ENCODE measurements at places on chromosomes 3 and 15.

GRCh38 chr15:78673917-78674444 lies 33.0 kb upstream of the CHRNB4 start:
- DNase-seq = no peak

- DNase-seq = no peak
These were observed 162.7 kb downstream of the GMNC start for GRCh38 chr3:190699776-190700175.

- peak; percentile 28 for DNase-seq
These were observed 117.5 kb downstream of the EEFSEC start for GRCh38 chr3:128270559-128271492.

- DNase-seq = no peak
These were observed 139.8 kb downstream of the XXYLT1 start for GRCh38 chr3:195131176-195131575.

DNA sequence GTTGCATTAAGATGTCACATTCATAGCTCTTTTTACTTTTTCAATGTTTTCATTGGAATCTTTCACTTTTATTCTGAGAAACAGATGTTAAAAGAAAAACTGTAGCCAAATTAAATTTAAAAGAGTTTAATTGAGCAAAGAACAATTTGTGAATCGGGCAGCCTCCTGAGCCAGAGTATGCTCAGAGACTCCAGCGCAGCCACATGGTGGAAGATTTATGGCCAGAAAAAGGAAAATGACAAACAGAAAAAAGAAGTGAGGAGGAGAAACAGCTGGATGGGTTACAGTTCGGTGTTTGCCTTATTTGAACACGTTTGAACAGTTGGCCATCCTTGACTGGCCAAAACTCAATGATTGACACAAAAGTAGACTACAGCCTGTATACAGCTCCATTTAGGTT lies 33.8 kb upstream of the RAB11A start:
- no peak for DNase-seq

GRCh38 chr3:58068122-58068809 lies 60.0 kb downstream of the FLNB start:
- DNase-seq = no peak

- DNase-seq = no peak
These were observed 188.8 kb downstream of the TAFA4 start for GRCh38 chr3:68743521-68743920.

DNA sequence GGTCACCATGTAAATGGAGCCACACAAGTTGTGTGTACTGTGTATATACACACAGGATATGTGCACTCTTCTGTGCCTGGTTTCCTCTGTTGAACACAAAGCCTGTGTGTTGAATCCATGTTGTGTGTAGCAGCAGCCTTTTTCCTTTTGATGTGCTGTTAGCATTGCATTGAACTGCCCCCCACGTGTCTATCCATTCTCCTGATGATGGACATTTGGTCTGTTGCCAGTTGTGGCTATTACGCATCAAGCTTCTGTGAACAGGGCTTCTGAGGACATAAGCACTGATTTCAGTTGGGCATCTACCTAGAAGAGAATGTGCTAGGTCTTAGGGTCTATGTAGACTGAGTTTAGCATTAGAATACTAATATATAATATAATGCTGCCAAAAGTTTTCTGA lies 77.4 kb downstream of the LSM3 start:
- DNase-seq = no peak

- DNase-seq = no peak
These were observed 28.3 kb downstream of the RETNLB start for GRCh38 chr3:108728934-108729333.

GRCh38 chr3:115151921-115152320 lies 4.8 kb upstream of the ZBTB20 start:
- DNase-seq = no peak

GRCh38 chr3:115478359-115478758 lies 145.0 kb upstream of the GAP43 start:
- DNase-seq = no peak

- no peak for DNase-seq
These were observed 102.8 kb downstream of the ARRDC4 start for GRCh38 chr15:98063315-98063714.

- no peak for DNase-seq
These were observed 62.8 kb downstream of the SLCO2A1 start for GRCh38 chr3:133966954-133967353.

GRCh38 chr3:112688085-112688769 lies 47.3 kb upstream of the CCDC80 start:
- no peak for DNase-seq

- no peak for DNase-seq
These were observed 540 bp upstream of the RSRC1 start for GRCh38 chr3:158109295-158109803.

- no peak for DNase-seq
These were observed 71.5 kb downstream of the LDHAL6B start for GRCh38 chr15:59278120-59278519.

GRCh38 chr3:12246497-12247163 lies 42.2 kb upstream of the PPARG start:
- no peak for DNase-seq

GRCh38 chr15:98711810-98712209 lies 63.5 kb downstream of the IGF1R start:
- no peak for DNase-seq

- DNase-seq = no peak
These were observed 97.3 kb upstream of the THRB start for GRCh38 chr3:24591661-24592555.

- no peak for DNase-seq
These were observed 13.4 kb upstream of the CTDSPL2 start for GRCh38 chr15:44414001-44414400.

DNA sequence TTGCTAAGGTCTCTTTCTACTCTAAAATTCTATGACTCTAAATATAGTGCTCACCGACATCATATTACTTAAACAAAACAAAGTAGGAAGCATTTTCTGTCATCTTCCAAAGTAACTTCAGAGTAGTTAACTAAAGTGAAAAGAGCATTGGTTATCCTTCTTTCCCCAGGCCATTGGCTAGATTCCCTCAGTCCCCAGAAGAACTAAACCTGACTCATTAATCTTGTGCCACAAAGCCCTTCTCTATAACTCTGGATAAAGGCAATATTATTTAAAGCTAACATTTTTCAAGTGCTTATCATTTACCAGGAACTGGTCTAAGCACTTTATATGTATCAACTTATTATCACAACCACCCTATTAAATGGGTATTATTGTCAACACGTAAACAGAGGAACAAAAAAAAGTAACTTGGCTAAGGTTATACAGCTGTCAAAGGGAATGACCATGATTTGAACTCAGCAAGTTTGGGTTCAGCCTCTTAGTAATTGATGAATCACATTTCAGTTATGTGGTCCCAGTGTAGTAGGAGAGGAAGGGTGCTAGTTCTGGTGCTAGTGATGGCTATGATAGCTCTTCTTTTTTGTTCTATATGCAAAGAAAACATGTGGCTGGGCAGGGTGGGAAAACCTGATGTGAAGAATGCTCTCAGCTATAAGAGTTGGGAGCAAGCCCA lies 304.9 kb downstream of the FGF12 start:
- no peak for DNase-seq

DNA sequence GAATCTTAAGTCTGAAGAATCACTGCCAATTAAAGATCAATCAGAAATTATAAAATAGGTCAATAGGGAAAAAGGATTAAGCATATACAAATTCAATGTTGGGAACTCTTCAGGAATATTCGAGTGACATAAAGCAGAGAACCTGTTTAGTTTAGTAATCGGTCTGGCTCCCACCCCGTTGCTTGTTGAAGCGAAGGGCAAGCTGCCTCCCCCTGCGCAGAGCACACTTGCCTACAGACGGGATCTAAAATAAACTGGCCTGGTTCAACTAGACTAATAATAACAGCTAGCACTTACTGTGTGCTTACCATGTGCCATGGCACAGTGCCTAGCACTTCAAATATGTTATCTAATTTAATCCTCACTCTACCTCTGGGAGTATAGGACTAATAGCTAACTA lies 8.6 kb downstream of the SEMA6D start:
- DNase-seq = no peak

GRCh38 chr15:41692049-41692448 lies 31.8 kb downstream of the MGA start:
- no peak for DNase-seq

GRCh38 chr3:157752956-157753786 lies 250.0 kb upstream of the VEPH1 start:
- no peak for DNase-seq

- no peak for DNase-seq
These were observed 54.4 kb downstream of the WWTR1 start for GRCh38 chr3:149603126-149604074.

- DNase-seq = no peak
These were observed 21.6 kb downstream of the SPTSSB start for GRCh38 chr3:161349529-161350312.

DNA sequence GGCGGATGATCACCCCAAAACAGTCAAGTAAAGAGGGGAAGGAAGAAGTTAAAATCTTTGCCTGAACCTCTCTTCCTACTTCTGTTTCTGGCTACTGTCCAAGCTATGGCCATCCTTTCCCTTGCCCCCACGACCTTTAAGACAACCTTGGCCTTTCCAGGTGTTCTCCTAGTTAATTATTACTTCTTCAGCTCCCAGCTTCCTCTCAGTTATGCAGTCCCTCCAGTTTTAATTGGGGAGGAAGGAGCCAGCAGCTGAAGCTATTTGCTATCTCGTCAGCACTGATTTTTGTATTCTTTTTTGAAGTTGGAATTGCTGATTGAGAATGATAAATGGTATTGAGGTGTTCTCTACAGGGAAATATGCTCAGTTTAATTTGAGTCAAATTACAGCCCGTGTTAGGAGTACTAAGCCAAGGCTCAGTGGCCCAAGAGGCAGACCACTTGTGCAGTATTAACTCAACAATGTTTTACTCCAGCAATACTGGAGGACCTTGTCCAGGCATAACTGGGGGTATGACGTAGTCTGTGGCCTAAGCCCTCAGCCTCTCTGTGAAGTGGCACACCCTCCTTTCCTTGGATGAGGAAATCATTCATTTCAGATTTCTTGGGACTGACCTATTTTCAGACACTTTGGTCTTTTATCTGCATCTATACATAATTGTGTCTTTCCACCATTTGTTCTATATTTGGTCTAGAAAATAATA lies 336.9 kb downstream of the SLC9A9 start:
- DNase-seq = no peak

GRCh38 chr15:55402707-55403106 lies 5.5 kb downstream of the CCPG1 start:
- no peak for DNase-seq

DNA sequence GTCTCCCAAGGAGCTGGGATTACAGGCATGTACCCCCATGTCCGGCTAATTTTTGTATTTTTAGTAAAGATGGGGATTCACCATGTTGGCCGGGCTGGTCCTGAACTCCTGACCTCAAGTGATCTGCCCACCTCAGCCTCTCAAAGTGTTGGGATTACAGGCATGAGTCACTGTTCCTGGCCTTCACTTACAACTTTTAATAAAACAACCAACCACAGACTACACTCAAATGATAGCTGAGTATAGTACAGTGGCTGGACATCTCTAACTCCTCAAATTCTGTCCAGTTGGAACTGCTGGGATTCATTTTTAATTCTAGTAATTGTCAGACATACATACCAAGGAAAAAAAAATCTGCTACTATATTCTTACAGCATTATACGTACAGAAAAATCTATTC lies 71.0 kb downstream of the PBRM1 start:
- DNase-seq = no peak

GRCh38 chr3:15768421-15769255 lies 29.1 kb downstream of the ANKRD28 start:
- no peak for DNase-seq

- DNase-seq = no peak
These were observed 755.7 kb upstream of the ALCAM start for GRCh38 chr3:104610730-104611652.

DNA sequence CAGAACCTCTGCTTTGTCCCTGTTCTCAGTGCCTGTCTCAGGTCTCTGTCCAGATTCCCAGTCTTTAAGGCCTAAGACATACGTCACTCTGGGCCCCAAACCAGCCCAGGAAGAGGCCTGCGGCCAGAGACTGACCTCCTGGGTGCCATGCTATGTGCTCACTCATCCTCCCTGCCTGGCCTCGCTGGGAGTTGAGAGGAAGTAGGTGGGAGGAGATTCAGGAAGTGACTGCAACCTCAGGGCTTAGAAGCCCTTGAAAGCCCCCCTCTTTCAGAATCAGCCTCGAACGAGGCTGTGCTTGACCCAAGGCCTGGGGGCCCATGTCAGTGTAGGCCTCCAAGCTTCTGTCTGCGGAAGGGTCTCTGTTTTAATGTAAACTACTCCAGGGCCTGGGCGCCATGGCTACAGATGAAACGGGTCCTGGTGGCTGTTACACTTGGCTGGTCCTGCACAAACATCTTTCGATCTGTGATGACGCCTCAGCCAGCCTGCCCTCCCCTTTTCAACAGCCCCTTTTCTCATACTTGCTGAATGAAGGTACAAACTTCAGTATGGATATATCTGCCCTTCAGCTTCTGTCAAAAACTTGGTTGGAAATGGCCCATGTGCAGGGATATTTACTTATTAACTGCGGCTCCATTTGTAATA lies 11.7 kb downstream of the RASGRF1 start:
- DNase-seq = no peak

GRCh38 chr3:27224197-27224596 lies 145.0 kb downstream of the NEK10 start:
- DNase-seq = no peak

- no peak for DNase-seq
These were observed 16.9 kb upstream of the LACTB start for GRCh38 chr15:63104727-63105126.

GRCh38 chr3:191649626-191650025 lies 188.7 kb downstream of the PYDC2 start:
- DNase-seq = no peak

- no peak for DNase-seq
These were observed 9.2 kb upstream of the ATP8B4 start for GRCh38 chr15:50128266-50128665.

GRCh38 chr15:26875476-26875850 lies 8.6 kb downstream of the GABRA5 start:
- DNase-seq = no peak

DNA sequence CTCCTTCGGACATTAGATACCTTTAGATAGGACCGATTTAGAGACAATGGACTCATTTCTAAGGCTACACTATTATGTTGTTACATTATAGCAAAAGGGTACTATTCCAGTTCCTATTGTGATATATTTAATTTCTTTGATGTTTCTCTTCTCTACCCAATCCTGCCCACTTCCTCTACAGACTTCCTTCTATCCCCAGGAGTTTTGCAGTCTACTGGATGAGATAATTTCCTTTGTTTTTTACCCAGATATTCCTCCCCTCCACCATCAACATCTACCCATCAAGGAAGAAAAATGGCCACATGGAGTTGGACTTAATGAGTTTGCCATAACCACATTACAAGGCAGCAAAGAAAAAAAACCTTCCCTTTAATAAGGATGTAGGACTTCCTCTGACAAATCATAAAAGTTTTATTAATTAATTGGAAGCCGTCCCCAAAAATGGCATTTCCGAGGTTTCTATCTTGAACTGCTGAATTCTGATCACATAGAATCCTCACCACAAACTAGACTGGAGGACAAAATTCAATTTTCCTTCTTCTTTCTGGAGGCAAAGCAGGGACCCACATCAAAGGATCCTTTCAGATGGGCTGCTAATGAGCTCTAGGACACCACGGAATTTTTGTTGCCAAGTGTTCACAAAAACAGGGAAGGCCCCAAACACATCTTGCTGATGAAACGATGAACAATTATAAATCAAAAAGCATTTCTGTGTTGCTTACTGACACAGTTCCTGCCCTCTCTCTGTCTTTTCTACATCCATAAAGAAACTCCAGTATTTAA lies 33.4 kb downstream of the FRMD4B start:
- no peak for DNase-seq

- DNase-seq = no peak
These were observed 238.7 kb upstream of the P2RY1 start for GRCh38 chr3:152595975-152596821.

GRCh38 chr3:122356402-122356801 lies 26.6 kb downstream of the MIX23 start:
- no peak for DNase-seq

- no peak for DNase-seq
These were observed 74.1 kb downstream of the GAP43 start for GRCh38 chr3:115697263-115698053.
